ENCODE measurements at places on chromosomes 7 and 10.

- no peak for DNase-seq
Observed at GRCh38 chr10:43343126-43343525, 28.3 kb upstream of the FXYD4 start.

DNA sequence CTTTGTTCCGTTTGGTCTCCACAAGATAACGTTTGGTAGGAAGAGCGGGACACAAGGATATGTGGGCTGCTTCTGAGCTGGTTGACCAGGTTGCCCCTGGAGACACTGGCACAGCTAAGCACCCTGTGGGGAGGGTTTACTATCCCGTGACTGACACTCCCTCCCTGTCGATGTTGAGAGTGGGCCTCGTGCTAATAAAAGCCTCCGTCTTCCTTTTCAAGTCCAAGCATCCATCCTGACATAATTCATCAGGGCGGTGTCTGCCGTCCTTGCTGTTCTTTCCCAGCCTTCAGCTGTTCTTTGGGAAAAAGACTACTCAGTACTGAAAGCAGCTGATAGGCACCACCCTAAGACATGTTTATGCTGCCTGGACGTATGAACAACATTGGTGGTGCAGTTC is 49.6 kb downstream of the SHH start:
- no peak for DNase-seq

DNA sequence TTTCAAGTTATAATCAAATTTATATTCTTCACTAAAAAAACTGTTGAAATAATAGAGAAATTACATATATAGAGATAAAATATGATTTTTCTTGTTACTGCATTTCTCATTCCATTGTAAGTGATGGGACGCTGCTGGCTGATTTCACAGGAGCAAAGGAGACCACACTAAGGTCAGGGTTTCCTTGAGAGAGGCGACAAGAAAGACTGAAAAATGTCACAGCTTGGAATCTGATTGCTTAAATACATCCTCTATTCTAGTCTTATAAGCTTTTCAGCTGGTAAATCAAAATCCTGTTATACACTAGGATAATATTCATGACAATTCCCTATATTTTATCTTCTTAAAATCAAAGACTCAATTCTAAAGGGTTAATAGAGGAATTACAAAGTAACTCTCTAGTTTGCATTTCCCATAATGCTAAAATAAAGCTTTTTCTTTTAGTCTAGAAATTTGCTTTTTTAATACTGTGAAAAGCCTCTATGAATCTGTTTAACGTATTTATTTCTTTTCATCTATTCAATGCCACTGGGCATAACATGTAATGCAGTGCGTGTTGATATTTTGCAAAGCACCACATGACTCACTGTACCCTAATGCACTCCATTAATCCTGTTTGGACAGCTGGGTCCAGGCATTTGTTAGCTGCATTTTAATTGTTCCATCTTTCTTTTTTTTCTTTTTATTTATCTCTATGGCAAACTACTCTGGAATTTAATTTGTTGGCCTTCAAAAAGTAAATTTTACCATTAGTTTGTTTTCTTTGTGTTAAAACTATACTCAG is 81.7 kb downstream of the RNF32 start:
- no peak for DNase-seq

GRCh38 chr10:4503076-4503475 is 322.9 kb upstream of the AKR1E2 start:
- no peak for DNase-seq

- peak; percentile 66 for DNase-seq
Observed at GRCh38 chr7:125423458-125424155, 494.0 kb upstream of the POT1 start.
